NCI-H1417 treated with DMSO at 0.1 percent for 48 hours (cell line): ENCODE measurements at places on chromosomes 2 and 18.

DNA sequence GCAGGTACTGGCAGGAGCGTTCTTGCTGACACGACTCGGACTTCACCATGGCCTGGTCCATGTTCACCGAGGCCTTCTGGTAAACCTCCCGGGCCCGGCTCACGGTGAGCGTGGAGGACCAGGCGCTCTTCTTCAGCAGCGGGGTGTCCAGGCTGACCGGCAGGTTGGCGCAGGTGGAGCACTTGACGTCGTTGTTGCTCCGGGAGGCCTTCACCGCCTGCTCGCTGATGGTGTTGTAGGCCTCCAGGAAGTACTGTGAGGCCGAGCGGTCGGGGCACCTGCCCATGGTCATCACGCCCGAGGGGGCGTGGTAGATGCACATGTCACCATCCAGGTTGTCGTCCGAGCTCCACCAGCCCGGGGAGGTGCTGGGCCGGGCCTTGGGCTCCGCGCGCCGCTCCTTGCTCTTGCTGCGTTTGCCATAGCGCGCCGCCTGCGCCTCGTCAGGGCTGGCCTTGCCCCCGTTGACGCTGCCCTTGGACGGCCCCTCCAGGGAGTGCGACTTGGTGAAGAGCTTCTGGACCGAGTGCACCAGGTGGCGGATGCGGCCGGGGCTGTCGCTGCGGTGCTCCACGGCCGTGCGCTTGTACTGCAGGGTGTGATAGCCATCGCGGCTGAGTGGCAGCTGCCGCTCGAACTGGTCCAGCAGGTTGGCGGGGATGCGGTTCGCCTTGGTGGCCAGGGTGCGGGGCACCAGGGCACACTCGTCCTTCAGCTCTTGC lies 429.3 kb downstream of the TGIF1 start:
- DNase-seq: no peak

DNA sequence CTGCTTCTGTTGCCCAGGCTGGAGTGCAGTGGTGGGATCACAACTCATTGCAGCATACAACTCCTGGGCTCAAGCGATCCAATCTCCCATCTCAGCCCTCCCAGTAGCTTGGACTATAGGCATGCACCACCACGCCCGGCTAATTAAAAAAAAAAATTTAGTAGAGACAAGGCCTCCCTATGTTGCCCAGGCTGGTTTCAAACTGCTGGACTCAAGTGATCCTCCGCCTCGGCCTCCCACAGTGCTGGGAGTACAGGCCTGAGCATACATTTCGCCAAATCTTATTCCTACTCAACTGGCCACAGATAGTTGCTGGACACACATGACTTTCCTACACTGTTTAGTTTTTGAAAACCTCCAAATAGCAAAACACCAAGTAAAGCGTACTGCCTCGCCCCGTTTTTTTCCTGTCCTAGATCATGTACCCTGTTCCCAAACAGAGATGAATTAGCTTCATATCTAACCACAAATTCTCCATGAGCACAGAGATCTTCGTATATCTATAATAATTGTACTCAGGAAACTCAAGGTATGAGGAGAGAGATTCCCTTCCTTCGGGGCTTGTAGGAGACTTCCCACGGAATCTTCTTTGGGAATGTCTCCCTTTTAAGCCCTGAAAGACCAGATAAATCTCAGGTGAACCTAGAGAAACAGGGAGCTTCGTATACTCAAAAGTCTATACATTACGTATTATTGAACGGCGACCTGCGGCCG lies 598 bp upstream of the C2orf69 start:
- no peak for DNase-seq

GRCh38 chr18:46322941-46323340 lies 218.8 kb downstream of the HAUS1 start:
- DNase-seq: no peak

DNA sequence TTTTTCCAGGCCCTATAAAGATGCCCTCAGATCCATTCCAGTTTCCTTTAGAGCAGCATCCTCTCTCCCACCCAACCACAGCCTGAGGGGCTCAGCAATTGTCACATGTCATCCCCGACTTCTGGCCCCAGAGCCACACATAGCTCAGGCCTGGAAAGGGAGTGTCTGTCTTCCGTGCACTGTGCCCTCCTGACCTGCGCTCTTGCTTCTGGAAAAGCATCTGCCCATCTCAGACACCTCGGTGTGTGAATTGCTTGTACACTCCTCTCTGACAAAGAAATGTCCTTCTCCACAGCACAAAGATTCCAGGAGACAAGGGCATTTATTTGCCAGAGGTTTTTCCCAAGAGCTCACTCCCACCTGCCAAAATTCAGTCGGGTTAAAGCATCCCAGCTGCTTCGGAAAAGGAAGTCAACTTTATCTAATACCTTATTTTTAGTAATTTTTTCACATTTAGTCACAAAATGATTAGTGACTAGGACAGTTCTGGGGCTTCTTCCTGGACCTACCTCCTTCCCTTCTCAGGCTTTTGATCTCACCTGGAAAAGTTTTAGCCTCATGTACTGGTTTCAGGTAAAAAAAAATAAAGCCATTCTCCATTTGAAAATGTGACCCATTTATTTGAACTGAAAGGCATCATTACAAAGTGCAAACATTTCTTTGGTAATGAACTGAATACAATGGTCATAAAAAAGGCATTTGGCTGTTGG lies 112.9 kb downstream of the PXDN start:
- no peak for DNase-seq

DNA sequence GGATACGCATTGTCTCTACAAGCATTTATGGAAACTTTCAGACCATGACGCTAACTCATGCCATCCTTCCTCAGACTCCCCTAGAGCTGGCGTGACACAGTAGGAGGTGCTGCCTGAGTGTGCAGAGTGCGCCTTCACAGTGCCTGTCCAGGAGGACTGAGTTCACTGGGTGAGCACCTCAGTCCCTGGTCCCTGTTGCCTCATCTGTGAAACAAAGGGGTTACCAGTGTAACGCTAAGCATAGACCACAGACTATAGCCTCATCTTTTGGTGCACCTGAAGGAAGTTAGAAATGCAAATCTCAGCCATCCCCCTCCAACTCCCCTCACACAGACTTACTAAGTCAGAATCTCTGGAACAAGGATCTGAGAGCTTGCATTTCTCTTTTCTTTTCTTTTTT lies 142.8 kb downstream of the TMEM17 start:
- no peak for DNase-seq

DNA sequence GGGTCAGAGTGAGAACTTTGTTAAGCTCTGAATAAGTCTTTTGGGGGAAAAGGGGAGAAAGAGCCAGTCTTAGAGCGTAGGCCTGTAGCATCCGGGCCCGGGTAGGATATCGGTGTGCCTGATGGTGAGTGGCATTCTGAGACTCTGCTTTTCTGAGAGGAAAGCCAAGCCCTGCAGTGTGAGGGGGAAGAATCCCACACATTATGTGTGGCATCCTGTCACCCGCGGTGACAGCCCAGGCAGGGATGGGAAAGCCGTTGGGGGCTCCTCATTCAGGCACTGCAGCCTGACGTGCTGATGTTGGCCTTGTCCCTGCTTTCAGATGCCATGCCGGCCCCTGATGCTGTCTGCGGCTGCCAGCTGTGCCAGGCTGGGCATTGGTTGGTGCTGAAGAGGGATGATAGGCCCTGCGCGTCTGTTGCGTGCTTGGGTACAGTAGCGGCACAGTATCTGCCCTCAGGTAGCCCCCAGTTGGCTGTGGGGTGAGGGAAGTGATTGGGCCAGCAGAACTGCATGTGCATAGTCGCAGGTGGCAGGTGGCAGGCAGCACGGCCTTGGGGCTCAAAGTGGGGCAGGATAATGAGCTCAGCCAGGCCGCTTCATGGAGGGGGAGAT lies 37.6 kb downstream of the GLI2 start:
- DNase-seq: no peak
